Chondrocyte (in vitro differentiated cells): ENCODE measurements at places on chromosomes 3 and 15. TPM values are rescaled to one million over a fixed set of nuclear protein-coding genes. Genes with fewer than 3 reads are reported as not detected.

NDUFAF3 gene
- total RNA-seq, result 60.4 to 74.3 TPM (median 69.2 TPM) in 3 replicates

TGM5 gene
- total RNA-seq, result not detected in 3 replicates

GRCh38 chr3:127771746-127772145 lies 50.6 kb downstream of the MGLL start:
- DNase-seq, result no peak
- no peak overlapping the region for H3K27ac ChIP-seq
- H3K4me3 ChIP-seq, result no peak overlapping the region
- no peaks in the 10 kb centered on the region for H3K27me3 ChIP-seq
- peaks cover 81% of the 10 kb centered on the region for H3K4me1 ChIP-seq

DNA sequence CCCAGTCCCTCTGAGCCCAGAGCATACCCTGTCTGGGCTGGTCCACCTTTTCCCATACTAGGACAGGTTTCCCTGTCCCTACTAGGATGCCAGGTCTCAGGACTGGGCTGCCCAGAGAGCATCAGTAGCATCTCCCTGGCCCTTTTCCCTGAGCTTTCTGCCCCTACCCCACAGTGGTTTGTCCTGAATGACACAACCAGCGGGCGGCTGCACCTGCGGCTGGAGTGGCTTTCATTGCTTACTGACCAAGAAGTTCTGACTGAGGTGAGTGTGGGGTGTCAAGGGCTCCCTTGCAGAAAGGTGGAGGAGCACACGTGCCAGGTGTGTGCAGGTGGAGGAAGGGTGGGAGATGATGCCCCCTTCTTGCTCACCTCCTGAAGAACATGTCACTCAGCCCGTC lies 33.5 kb downstream of the ESYT3 start:
- H3K4me1 ChIP-seq, result no peaks in the 10 kb centered on the region
- H3K27ac ChIP-seq, result no peak overlapping the region
- H3K36me3 ChIP-seq, result no peaks in the 10 kb centered on the region
- peaks cover 1% of the 10 kb centered on the region for H3K27me3 ChIP-seq

DNA sequence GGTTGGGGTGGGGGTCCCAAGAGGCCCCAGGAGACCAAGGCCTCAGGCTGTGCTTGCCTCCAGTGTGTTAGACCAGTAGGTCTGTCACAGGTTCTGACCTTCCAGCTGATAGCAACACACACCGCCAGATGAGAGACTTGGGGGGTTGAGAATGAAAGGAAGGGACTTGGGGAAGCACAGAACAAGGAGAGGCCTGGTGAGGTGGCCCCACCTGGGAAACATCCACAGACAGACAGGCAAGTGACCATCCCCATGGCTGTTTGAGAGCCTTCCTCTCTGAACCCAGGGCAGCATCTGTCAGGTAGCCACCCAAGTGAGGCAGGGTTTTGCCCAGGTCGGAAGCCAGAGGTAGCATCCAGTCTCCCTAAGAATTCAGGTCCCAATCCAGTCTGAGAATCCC lies 35.0 kb upstream of the VPS8 start:
- no peak overlapping the region for H3K27ac ChIP-seq
- DNase-seq, result peak; percentile 29
- no peak overlapping the region for H3K4me3 ChIP-seq
- H3K27me3 ChIP-seq, result peaks cover 25% of the 10 kb centered on the region
- no peaks in the 10 kb centered on the region for H3K36me3 ChIP-seq

GRCh38 chr3:14227856-14228255 lies 49.2 kb downstream of the LSM3 start:
- H3K4me1 ChIP-seq, result peaks cover 33% of the 10 kb centered on the region
- no peak overlapping the region for H3K27ac ChIP-seq
- no peak overlapping the region for H3K4me3 ChIP-seq
- H3K27me3 ChIP-seq, result no peaks in the 10 kb centered on the region
- peaks cover 2% of the 10 kb centered on the region for H3K36me3 ChIP-seq

- H3K27me3 ChIP-seq, result no peaks in the 10 kb centered on the region
- H3K36me3 ChIP-seq, result peaks cover 3% of the 10 kb centered on the region
- H3K4me3 ChIP-seq, result no peak overlapping the region
- no peak for DNase-seq
- H3K27ac ChIP-seq, result no peak overlapping the region
Measured at GRCh38 chr3:195182470-195182795, 88.5 kb downstream of the XXYLT1 start.

- no peak for DNase-seq
- H3K27ac ChIP-seq, result no peak overlapping the region
- no peaks in the 10 kb centered on the region for H3K27me3 ChIP-seq
- peaks cover 16% of the 10 kb centered on the region for H3K4me1 ChIP-seq
Measured at GRCh38 chr3:184811034-184811433, 932 bp upstream of the VPS8 start.

- no peak for DNase-seq
- peaks cover 16% of the 10 kb centered on the region for H3K36me3 ChIP-seq
- peaks cover 5% of the 10 kb centered on the region for H3K4me1 ChIP-seq
- no peak overlapping the region for H3K4me3 ChIP-seq
Measured at GRCh38 chr15:89899295-89899945, 5.6 kb upstream of the AP3S2 start.
